Muscle of leg (tissue), 16 donors: ENCODE measurements at places on chromosomes 4 and X. TPM values are rescaled to one million over a fixed set of nuclear protein-coding genes. Genes with fewer than 3 reads are reported as not detected.

GRCh38 chrX:32448945-32449344 is 762.4 kb downstream of the DMD start:
- H3K27me3 ChIP-seq = no peaks in the 10 kb centered on the region
- no peak overlapping the region for H3K4me3 ChIP-seq
- H3K4me1 ChIP-seq = no peaks in the 10 kb centered on the region
- no peak for DNase-seq
- H3K36me3 ChIP-seq = no peaks in the 10 kb centered on the region
- H3K27ac ChIP-seq = no peak overlapping the region

GRCh38 chr4:139943277-139943676 is 210.7 kb downstream of the MAML3 start:
- no peak overlapping the region for H3K4me3 ChIP-seq
- H3K27me3 ChIP-seq = no peaks in the 10 kb centered on the region
- H3K4me1 ChIP-seq = no peaks in the 10 kb centered on the region
- DNase-seq = no peak
- H3K36me3 ChIP-seq = no peaks in the 10 kb centered on the region

GRCh38 chr4:148065075-148065474 is 333.2 kb downstream of the ARHGAP10 start:
- peaks cover 19% of the 10 kb centered on the region for H3K36me3 ChIP-seq
- H3K27ac ChIP-seq = no peak overlapping the region
- peaks cover 39% of the 10 kb centered on the region for H3K4me1 ChIP-seq
- no peak overlapping the region for H3K4me3 ChIP-seq
- peak; percentile 76 for DNase-seq
- no peaks in the 10 kb centered on the region for H3K27me3 ChIP-seq

Gene PAGE4
- 1.2 TPM for total RNA-seq

Gene AWAT2
- total RNA-seq = not detected

Gene MAP3K15
- 0.13 TPM for total RNA-seq

Gene NUP62CL
- 0.84 TPM for total RNA-seq

Gene DYNLT3
- 7.4 TPM for total RNA-seq

Gene RNF212
- 3.2 TPM for total RNA-seq
